ENCODE measurements at places on chromosomes 1 and 21.

DNA sequence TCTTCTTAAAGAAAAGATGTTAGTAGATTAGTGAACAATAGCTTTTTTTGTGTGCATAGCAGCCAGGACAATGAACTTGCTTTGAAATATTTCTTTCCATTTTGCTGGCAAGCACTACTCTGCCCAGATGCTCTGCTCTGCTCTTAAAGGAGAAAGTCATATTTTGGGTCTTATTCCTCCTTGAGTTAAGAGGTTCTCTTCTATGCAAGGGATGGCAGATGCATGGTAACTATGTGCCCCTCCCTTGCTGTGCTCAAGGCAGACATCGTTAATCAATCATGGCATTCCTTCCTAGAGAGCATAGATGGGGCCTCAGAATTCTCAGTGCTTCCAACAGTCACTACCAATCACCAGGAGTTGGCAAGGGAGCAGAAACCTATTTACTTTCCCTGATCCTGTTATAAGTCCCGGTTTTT, 27.6 kb downstream of the NIPAL3 start:
- DNase-seq, result no peak

DNA sequence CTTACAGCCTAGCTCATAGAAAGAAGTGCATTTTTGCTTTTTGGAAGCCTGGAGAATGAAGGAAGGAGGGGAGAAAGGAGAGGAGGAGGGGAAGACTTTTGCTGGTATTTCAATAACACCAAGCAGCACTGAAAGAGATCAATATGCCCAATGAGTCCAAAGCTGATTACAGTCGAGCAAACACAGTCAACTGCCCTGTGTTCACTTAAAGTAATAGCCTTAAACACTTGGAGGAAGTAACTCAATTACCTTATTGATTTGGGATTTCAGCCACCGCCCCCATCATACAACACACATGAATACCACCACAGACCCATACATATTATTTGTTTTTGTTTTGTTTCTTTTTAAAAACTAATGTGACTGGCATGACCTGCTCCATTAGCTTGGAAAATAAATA, 23.3 kb upstream of the RXRG start:
- no peak for DNase-seq

DNA sequence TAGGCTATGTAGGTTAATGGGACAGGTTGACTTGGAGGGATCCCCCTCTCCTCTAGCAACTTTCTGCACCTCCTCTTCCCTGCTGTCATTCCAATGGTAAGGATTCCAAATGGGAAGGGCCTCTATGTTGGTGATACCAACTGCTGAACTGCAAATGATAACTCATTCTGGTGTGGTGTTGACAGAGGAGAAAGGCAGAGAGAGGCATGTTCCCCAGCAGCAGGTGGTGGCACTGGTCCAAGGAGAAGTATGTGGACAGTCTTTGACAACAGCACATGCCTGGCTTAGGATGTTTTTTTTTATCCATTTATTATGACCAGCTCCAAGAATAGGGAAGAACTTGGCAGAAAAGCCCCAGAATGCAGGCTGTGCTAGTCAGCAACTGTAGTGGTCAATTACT, 19.6 kb upstream of the SPAG17 start:
- no peak for DNase-seq

DNA sequence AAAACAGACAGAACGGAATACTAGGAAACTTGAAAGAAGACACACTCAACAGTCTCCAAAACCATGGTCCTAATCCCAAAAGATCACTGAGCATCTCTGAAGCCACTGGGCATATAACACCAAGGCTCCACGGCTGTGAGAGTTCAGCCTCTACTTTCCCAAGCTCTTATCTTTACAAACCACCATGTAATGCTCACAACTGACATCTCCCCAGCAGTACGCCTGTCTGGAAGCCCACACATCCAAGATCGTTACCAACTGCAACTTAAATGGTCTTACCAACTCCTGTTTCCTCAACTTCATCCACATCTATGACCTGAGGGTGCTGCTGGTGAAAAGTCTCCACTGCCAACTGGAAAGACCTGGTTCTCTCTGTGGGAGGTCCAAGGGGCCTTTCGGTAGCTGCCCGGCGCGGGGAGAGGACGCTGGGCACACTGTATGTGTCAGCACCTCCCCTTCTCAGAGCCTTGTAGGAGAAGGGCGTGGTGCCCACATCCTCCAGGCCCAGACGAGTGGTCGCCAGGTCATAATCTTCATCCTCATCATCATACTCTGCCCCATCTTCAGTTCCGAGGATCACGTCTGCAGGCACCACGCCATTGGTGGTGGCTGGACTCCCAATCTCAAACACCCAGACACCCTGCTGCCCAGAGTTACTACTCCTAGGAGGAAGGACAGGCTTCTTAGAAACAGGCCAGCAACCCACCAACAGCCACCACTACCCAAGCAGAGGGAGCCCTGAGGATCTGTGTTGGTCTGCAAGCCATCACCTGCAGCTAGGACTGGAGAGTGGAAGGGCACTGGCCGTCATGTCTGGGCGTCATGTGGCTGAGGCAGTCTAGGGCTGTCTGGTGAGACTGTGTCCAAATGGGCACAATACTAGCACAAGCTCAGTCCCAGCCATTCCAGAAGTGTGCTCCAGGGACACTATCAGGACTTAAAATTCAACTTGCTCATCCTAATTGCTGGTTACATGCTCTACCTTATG, 23.0 kb downstream of the NID1 start:
- DNase-seq, result no peak

DNA sequence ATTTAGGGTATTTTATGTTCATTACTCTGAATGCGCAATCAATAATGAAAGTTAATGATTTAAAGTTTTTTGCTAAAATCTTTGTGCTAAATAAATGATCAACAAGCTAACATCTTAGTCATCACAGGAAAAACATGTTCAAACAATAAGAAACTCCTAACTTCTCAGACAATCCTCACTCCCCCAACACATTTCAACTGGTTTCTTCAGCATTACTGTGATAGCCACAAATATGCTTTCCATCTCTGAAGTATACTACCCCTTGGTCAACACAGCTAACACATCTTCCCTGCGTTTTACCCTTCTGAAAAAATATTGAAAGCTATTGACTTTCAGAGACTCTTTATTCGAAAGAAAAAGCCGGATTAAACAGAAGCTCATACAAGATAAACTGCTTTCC, 85.8 kb downstream of the ZNF644 start:
- no peak for DNase-seq

DNA sequence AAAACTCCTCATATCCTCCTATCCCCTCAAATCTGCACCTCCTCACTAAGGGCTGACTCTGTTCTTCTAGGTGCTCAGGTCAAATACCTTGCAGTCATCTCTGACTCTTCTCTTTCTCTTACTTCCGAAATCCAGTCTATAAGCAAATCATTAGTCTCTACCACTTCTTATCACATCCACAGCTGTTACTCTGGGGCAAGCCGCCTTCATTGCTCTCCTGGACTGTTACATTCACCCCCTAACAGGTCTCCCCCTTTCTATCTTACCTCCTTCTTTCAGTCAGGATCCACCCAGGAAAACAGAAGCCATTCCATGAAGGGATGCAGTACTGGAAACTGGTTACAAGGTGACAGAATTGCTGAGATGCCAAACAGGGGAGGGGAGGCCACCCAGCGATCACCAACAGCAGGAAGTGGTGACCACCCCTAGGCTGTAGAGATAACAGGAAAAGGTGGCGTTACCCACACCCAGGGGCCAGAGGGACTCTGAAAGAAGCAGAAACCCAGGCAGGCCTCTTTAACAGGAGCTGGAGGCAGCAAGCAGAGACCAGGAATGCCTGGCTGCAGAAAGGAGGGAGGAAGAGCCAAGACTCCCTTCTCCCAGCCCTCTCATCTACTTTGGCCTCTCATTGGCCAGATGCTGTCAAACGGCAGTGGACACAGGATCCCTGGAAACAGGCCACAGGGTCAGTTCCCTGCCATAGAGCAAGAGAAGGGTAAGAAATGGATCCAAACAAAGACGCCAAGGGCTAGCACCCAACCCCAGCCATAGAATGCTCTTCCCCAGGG, 55.5 kb upstream of the FOXO6 start:
- no peak for DNase-seq

DNA sequence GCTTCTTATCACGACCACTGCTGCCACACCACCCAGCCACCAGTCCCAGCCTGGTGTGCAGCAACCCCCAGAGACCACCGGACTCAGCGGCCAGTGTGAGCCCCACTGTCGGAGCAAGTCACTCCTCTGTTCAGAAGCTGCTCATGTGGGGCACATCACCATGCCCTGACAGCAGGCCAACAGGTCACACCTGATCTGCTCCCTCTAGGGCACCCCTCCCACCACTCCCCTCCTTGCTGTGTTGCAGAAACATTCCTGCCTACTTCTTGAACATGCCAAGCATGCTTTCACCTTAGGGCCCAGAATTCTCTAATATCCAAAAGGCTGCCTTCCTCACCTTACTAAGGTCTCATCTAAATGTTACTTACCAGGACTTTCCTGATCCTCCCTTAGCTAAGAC, 146.5 kb downstream of the SLC45A1 start:
- no peak for DNase-seq

- DNase-seq, result no peak
Observed at GRCh38 chr1:62139410-62139809, 55.2 kb upstream of the L1TD1 start.

DNA sequence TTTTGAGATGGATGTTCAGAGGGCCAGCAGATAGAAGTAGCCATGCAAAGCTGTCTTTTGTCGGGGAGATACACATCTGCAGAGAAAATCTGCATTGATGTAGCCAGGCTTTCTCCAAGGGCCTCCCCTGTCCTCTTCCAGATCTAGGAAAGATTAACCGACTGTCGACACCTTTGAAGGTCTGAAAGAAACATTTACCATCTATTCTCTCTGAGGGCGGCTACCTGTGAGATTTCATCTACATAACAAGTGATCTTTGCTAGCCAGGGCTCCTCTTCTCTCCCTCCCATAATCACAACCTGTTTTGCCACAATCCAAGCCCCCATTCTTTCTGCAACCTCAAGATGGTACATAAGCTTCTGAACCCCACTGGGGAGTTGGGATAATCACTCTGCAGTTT, 193.6 kb downstream of the RGS7 start:
- no peak for DNase-seq

GRCh38 chr1:230243583-230244353, 176.7 kb downstream of the GALNT2 start:
- DNase-seq, result no peak

DNA sequence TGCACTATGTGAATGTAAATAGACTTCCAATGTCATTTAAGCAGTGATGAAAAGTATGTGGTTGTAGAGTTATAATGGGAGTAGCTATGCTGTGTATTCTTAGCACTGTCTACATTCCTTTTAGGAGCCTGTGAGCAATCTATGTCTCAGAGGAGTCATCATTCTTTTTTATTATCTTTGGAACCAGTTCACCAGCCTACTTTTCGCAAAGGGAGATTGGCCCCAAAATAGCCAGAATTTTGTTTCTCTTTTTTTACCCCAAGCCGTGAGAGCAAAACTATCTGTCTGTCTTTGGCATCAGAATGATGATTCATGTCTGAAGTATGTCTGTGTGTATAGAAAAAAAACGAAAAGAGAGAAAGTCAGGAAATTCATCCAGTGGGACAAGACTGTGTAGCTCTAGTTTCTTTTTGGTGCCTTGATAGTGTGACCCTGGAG, 44.2 kb downstream of the OSBPL9 start:
- DNase-seq, result peak; percentile 54

- no peak for DNase-seq
Observed at GRCh38 chr1:218490406-218490922, 145.3 kb downstream of the TGFB2 start.

DNA sequence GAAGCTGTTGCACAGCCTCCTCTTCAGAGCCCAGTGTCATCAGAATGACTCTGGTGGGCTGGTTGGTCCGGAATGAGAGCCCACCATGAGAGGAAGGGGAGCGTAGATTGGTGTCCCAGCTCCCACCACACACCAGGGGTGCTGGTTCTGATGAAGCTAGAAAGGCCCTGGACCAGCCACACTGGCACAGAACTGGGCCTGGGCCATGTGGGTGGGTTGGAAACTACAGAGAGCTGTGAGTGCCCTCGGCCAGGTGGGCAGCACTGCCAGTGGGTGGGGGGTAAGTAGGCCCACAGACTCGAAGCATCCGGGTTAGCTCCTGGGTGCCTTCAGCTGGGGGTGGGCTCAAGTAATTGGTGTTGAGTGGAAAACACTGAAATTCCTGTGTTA, 11.6 kb upstream of the TFF1 start:
- no peak for DNase-seq

DNA sequence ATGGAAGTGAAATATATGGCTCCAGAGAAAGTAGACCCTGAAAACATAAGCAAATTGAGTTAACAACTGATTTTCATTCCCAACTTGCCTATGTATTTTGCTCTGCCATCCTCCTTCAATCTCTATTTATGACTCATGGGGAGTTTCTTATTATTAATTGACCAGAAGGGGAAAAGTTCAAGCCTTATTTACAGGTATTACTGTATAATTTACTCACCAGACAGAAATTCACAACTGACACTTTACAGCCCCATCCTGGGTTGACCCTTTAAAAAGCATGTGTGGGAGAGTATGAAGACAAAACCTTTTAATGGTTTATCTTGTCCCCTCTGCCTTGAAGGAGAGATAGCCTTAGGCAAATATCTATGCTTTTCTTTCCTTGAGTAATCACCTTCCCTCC, 39.8 kb upstream of the C1orf53 start:
- DNase-seq, result no peak

DNA sequence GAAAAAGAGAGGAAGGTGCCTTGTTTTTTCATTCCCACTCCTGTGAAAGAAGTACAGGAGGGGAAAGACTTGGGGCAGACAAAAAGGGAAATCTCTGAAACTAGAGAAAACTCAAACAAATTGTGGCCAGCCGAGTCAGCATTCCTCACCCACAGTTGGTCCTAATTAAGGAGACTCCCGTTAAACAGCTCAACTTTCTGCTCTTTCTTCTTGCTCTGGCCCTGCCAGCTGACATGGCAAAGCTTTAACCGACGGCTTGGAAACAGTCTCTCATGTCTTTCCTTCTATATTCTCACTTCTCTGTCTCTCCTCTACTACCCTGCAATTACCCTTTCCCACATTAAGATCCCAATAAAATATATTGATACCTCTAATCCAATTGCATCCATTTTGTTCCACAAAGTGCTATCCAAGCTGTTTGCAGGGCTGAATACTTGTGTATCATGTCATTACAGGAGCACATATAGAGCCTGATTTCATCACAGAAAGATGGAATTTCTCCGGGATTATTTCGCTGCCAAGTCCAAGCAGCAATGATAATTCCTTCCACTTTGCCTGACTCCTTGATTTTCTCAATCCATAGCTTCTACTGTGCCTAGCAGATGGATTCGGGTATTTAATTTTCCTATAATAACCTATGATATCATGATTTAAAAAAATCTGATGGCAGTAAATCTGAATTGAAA, 65.4 kb upstream of the IPO9 start:
- no peak for DNase-seq

GRCh38 chr21:31558189-31558961, 101.1 kb upstream of the SOD1 start:
- no peak for DNase-seq

GRCh38 chr1:44826375-44827196, 16.5 kb downstream of the PTCH2 start:
- no peak for DNase-seq

Measured in hepatic stellate cell (primary cell).